ENCODE measurements at places on chromosomes 6 and 20. TPM values are rescaled to one million over a fixed set of nuclear protein-coding genes. Genes with fewer than 3 reads are reported as not detected.

DNA sequence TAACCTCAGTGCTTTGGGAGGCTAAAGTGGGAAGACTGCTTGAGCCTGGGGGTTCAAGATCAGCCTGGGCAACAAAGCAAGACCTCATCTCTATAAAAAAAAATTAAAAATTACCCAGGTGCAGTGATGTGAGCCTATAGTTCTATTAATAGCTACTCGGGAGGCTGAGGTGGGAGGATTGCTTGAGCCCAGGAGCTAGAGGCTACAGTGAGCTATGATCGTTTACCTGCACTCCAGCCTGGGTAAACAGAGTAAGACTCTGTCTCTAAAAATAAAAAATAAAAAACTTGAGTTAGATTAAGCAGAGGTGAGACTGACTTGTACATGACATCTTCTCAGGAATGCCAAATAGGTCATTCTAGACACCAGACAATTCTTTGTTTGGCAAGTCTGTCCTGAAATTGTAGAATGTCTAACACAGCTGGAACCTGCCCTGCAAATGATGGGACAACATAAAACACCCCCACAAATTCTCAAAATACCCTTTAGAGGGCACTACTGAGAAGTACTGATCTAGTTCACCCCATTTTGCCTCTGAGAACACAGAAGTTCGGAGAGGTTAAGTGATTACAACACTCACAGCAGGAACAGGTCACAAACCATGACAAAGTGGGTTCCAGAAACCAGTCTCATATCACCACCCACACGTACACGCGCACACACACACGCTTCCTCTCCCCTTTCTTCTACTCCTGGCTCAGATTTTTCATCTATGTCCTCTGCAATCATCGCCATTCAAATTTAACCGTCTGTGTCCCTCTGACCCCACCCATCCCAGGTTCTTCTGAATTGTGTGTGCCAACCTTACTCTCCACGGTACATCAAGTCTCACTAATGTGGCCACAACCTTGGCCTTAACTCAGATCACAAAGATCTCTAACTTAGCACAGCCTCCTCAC lies 38.3 kb downstream of the ARHGAP18 start:
- no peak for DNase-seq

Gene WDR46
- 53.1 TPM for total RNA-seq

Gene GPX5
- not detected for total RNA-seq

Gene CD83
- total RNA-seq, result 1.7 TPM

DNA sequence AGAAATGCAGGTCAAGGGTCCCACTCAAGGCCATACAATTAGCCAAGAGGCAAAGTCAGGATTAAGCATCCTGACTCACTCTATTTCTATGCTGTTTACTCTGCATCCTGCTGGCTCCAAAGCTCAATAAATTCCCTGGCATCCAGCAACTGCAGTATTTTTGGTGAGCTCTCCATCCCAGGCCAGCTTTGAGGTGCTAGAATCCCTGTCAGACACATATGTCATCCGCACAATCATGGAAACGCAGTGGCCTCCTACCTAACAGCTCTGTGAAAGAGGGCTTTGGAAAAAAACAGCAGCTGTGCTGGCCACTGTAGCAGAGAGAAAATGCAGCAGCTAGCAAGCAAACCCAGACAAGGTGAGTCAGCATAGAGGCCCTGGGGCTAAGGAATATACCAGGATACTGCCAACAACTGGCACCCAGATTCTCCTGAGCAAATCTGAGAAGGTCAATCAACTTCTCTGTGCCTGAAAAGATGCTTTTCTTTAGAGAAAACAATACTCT lies 58.4 kb downstream of the ANKEF1 start:
- no peak for DNase-seq

DNA sequence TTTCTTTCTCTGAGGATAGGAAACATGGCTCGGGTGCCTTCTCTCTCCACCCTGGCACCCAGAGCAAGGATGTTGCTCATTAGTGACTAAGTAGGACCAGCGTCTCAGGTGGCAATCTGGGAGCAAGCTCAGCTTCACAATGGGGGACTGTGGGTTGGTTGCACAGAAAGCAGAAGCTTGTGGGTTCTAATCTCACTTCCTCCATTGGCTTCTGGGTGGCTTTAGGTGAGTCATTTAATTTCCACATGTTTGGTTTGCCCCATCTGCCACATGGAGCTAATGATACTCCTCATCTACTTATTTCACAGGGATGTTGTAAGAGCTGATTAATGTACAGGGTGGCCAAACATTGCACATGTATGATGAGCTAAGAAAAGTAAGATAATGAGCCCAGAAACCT lies 54.8 kb upstream of the AKIRIN2 start:
- no peak for DNase-seq

Gene CD93
- 0.05 TPM for total RNA-seq

- no peak for DNase-seq
Measured at GRCh38 chr6:84166395-84166794, 61.0 kb downstream of the CEP162 start.

DNA sequence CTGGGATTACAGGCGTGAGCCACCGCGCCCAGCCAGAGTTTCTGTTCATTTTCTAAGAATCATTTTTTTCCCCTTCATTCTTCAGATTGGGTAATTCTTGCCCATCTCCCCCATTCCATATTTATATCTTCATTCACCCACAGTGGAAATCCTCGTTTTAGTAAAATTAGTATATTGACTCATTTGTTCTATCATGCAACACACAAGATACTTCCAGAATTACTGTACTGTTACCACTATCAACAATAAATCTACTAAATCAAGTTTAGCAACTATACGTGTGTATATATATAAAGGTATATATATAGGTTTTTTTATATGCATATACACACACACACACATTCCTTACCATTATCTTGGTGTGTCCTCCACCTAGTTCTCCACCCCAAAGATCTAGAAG lies 41.2 kb upstream of the KCNG1 start:
- no peak for DNase-seq

Gene C6orf52
- 3.7 TPM for total RNA-seq

Gene FRMD1
- total RNA-seq, result 0.17 TPM

DNA sequence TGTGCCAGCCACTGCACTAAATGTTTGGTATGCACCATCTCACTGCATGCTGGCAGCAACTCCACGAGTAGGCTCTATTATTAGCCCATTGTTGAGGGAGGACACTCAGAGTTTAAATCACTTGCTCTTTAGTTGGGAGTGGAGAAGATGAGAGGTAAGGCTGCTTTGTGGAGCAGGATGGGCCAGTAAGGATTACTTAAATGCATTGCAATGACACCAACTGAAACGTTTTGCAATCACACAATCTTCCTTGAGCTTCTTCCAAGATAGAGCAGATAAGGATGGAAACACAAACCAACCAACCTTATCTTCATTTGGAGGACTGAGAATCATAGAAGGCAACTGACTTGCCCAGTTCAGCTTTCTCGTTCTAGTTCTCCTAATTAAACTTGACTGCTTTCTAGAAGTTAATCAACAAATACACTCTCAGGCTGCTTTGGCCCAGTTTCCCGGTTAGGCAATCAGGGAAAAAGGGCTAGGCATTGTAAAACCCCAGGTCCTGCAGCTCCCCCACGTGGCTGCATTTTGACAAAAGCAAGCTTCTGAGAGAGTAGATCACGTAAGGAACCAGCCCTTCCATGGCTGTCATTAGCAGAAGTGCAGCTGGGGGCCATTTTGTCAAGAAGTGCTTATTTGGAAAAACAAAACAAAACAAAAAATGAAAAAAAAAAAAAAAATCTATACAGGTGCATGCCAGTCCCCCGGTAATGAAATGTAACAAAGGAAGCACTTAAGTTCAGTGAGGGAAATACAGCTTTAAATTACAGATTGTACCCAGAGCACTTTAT lies 130.6 kb downstream of the BCAS1 start:
- DNase-seq, result peak; percentile 78

DNA sequence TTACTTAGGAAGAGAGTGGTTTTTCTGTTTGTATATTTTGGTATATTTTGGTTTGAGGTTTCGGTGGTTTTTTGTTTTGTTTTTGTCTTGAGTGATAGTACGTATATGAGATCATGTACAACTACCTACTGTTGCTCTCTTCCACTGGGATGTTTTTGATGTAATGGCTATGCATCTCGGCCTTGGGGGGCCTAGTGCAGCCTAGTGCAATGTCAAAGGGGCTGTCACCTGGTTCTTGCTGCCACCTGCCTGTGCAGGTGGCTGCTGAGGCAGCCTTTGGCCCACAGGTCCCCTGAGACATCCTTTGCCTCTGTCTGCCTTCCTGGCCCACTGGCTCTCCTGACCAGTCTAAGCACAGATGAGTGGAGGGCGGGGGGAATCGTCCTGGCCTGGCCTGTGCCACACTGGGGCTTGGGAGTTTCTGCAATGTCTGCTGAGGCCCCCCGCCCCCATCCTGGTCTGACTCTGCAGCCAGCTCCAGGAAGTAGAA lies 546.6 kb downstream of the CD83 start:
- DNase-seq, result no peak

DNA sequence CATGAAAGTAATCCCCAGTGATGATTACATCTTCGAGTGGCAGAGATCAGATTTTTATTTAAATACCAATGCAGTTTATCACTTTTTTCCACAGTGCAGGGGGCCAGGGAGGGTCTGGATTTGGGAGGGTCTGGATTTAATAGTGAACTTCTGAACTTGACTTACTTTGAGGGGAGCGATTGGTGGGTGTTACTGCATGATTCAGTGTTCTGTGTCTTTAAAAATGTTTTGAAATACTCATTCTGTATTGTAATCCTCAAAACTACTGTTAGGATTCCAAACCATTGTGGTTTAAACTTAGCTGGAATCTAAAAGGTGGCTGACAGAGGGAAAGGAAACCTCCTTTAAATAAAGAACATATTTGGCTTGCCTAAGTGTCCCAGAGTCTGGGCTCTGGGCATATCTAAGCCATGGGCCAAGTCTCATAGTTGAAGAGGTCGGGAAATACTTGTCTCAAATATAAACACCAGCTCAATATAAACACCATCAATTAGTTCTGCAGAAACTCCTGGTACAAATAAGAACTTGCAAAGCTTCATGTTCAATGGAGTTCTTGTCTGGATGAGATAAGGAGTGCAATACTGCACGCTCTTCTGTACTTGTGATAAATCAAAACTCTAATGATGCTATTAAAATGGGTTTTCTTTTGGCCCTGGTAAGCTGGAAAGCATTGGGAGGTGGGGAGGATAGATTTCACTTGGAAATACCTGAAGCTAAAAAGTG lies 14.4 kb downstream of the JARID2 start:
- DNase-seq, result no peak

Gene EYA4
- 2.3 TPM for total RNA-seq

Gene ADGRF1
- total RNA-seq, result 36.0 TPM

- no peak for DNase-seq
Measured at GRCh38 chr6:2765896-2766766, 938 bp downstream of the WRNIP1 start.

Gene SPATA25
- 4.2 TPM for total RNA-seq

GRCh38 chr6:34917626-34918285 lies 28.7 kb downstream of the ANKS1A start:
- DNase-seq, result no peak

GRCh38 chr6:68726992-68727391 lies 91.9 kb downstream of the ADGRB3 start:
- no peak for DNase-seq

Gene ABHD16B
- not detected for total RNA-seq

Gene ULBP2
- total RNA-seq, result not detected

Gene IL17A
- total RNA-seq, result not detected

- DNase-seq, result no peak
Measured at GRCh38 chr6:155377061-155377460, 62.8 kb upstream of the TFB1M start.

- no peak for DNase-seq
Measured at GRCh38 chr6:11854408-11855165, 76.0 kb upstream of the ADTRP start.

- no peak for DNase-seq
Measured at GRCh38 chr6:109713097-109713496, 22.0 kb downstream of the FIG4 start.

Gene FAXC
- 11.3 TPM for total RNA-seq

DNA sequence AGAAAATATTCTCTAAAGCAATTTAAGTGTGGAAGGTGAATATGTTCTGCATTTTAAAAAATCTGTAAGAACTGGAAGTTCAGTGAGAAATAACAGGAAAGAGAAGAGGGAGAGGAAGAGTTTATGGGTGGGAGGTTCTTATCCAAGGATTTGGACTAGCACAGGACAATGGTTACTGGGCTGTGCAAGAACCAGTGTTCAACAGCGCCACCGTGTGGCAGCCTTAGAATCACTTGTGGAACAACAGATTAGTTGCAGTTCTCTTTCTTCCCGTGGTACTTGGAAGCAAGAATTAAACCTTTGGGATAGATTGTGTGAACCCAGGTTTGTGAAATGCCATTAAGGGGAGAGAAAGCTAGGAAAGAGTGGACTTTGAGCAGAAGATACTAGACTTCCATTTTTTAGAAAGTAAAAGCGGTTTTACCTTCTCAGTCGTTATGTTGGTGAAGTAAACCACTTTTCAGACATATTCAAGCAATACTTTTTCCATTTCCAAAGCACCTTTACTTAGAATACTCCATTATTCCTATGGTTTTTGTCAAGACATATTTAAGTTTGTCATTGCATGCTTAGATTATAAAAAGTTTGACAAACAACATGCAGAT lies 436.7 kb downstream of the RNF144B start:
- DNase-seq, result no peak

- DNase-seq, result no peak
Measured at GRCh38 chr6:140069576-140069975, 695.1 kb upstream of the CITED2 start.

DNA sequence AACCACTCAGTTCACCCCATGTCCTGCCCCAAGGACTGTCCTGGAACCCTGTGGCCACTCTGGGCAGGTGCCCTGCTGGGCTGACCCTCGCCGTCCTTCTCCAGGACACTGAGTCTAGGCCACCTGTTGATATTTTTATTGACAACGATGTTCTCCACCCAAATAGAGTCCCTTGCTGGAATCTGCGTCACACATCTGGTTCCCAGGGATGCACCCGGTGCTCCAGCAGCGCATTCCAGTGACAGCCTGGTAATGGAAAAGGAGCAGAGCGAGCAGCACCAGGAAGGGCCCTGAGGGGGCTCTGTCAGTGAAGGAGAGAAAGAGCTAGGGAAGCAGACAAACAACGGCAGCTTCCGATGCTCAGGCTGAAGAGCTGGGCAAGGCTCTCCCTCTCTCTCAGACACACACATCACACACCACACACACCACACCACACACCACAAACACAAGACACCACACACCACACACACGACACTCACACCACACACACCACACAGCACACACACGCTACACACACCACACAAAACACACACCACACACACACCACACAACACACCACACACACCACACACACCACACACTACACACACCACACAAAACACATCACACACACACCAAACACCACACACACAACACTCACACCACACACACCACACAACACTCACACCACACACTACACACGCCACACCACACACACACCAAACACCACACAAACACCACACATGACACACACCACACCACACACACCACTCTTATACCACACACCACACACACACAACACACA lies 117.9 kb upstream of the THBS2 start:
- no peak for DNase-seq

Gene GPR6
- not detected for total RNA-seq
